ENCODE measurements at places on chromosomes 12 and 14.

DNA sequence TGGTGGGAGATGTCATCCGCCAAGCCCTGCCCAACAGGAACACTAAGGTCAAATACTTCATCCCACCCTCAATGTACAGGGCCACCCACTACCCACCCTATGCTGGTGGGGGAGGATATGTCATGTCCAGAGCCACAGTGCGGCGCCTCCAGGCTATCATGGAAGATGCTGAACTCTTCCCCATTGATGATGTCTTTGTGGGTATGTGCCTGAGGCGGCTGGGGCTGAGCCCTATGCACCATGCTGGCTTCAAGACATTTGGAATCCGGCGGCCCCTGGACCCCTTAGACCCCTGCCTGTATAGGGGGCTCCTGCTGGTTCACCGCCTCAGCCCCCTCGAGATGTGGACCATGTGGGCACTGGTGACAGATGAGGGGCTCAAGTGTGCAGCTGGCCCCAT, 3.5 kb downstream of the B3GNT4 start:
- no peak for DNase-seq

GRCh38 chr14:52351233-52352060, 37.3 kb downstream of the PTGER2 start:
- DNase-seq = no peak

- no peak for DNase-seq
These were observed 4.8 kb downstream of the DGKA start for GRCh38 chr12:55935738-55936151.

DNA sequence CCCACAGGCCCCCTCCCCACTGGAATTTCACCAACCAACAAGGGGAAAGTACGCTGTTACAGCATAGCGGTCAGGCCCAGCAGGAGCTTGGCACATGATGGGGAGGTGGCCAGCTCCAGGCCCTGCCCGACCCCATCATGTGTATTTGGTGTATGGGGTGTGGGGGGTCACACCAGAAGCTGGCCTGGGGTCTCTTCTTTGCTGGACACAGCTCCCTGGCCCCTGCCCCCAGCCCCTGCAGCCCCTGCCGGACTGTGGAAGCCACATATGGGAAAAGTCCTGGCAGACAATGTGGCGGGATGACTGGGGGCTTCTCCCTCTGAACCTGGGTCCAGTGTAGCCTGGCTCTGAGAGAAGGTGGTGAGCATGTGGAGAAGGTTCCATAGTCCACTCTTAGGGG, 12.4 kb downstream of the NGB start:
- no peak for DNase-seq

- DNase-seq = no peak
These were observed 6.4 kb downstream of the APOLD1 start for GRCh38 chr12:12791756-12792369.

DNA sequence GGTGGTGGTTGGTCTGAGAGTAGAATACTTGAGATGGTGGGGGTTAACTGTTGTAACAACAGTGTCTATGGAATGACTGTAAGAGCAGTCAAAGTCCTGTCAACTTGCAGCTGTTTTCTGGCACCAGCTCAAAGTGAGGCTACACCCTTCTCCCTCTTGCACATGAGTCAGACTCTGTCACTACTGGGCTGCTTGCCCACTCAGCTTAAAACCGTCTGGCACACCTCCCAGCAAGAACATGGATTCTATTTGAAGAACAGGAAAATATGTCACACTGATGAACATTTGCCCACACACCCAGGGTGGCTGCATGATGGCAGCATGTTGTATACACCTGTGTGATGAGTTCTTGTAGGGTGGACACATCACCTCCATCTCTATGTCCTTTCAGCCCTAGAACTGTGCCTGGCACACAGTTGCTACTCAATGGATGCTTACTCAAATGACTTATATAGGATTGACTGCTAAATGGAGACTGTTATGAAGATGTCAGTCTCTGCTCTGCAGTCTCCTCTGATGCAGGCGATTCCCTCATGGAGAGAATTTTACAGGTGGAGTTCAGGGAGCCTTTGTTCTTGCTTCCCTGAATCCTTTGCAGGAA, 19.3 kb upstream of the SERPINA6 start:
- no peak for DNase-seq

DNA sequence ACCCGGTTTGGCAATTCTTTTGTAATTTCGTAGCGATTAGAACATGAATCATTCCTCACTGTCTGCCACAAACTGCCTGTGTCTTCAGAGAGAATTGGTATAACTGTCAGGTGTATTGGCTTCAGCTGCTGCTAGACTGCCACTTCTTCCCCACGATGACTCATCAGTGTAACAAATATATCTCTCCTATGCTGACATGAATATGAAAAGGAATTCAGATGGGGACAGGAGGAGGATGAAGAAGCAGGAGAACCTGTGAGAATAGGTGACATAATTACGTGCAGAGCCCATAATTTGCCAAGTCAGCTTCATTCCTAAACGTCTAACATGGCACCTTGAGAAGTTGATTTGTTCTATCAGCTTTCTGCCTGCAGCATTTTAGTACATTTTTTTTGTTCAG, 64.9 kb downstream of the FRMD6 start:
- no peak for DNase-seq

DNA sequence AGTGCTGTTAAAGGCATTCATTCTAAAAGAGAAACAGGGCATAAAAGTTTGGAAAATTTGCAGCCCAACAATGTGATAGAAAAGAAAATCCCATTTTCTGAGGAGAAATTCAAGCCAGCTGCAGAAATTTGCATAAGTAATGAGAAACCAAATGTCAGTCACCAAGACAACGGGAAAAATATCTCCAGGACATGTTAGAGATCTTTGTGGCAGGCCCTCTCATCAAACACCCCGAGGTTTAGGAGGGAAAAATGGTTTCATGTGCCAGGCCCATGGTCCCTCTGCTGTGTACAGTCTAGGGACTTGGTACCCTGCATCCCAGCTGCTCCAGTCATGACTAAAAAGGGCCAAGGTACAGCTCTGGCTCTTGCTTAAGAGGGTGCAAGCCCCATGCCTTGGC, 251.0 kb upstream of the FAR2 start:
- no peak for DNase-seq

GRCh38 chr12:59113831-59114615, 193.7 kb upstream of the LRIG3 start:
- peak; percentile 59 for DNase-seq

DNA sequence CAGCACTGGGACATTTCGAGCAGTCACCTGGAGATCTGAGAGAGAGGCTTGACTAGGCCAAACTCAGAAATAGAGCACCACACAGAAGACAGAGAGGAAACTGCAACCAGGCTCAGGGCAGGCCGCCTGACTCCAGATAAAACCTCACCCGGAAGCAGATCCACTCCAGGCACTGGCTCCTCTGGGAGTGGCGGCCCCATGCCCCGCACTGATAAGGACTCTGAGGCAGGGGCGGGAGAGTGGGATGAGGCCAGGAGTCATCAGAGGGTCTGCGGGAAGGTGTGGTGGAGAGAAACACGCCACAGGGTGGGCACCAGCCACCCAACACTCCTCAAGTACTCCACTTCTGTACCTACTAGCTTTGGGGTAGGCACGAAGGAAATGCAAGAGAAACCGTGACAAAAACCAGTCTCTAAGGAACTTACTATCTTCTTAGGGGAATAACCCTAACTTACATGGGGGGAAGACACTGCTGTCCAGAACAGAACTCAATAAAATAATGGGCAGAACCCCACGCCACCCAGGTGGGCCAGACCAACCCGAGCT, 71.3 kb downstream of the CHGA start:
- no peak for DNase-seq

DNA sequence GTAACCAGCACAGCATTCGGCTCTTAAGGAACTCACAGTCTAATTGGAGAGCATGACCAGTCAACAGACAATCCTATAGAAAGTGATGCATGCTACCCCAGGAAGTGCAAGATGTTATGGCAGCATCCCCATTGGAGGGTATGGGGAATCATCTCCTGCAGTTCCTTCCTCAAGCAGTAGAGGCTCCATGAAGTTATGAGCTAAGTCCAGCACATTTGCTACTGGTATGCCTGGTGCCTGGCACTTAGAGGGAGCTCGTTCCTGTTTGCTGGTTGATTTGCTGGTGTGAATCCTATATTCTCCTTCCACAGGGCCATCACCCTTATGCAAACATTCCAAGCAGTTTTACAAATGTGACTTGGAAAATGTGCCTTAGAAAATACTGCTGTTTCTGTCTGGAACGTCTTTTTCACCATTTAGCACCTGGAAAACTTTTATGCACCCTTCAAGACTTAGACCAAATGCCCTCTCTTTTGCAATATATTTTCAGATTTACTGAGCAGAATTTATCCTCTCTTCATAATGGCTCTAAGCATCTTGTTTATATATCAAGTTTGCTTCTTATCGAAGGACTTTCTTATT, 136.1 kb upstream of the WSCD2 start:
- no peak for DNase-seq

Data from T-helper 1 cell (primary cell).